ENCODE measurements at places on chromosomes 4 and X. TPM values are rescaled to one million over a fixed set of nuclear protein-coding genes. Genes with fewer than 3 reads are reported as not detected.

Gene TCEAL6
- not detected for total RNA-seq

Gene P2RY10
- not detected for total RNA-seq

Gene RAB9A
- total RNA-seq, result 34.8 TPM

Gene ENAM
- total RNA-seq, result not detected

Gene OTC
- not detected for total RNA-seq

Gene PABPC1L2A
- total RNA-seq, result not detected

Gene TBC1D8B
- 1.3 TPM for total RNA-seq

Gene POLN
- 0.70 TPM for total RNA-seq

Gene CENPVL2
- total RNA-seq, result not detected

Gene ANKRD37
- 2.8 TPM for total RNA-seq

Gene SORBS2
- total RNA-seq, result 0.53 TPM

Gene SLC6A8
- total RNA-seq, result 11.4 TPM

Gene CTAG1A
- not detected for total RNA-seq

Gene AMMECR1
- total RNA-seq, result 6.1 TPM

Gene PRR32
- not detected for total RNA-seq

Gene ARX
- 0.39 TPM for total RNA-seq

Gene SERTM2
- not detected for total RNA-seq

Gene IGSF1
- total RNA-seq, result 0.23 TPM

Gene VCX
- total RNA-seq, result not detected

Gene MAGEE2
- not detected for total RNA-seq
